ENCODE measurements at places on chromosomes 7 and 10.
A peak's percentile ranks its signal among the peaks of the same experiment; 100 is the strongest.

GRCh38 chr10:5206799-5207198, 10.2 kb downstream of the AKR1C4 start:
- DNase-seq, result no peak
- peaks cover 18% of the 10 kb centered on the region for H3K27me3 ChIP-seq
- H3K27ac ChIP-seq, result no peak overlapping the region
- no peaks in the 10 kb centered on the region for H3K36me3 ChIP-seq
- H3K4me1 ChIP-seq, result no peaks in the 10 kb centered on the region
- no peak overlapping the region for H3K4me3 ChIP-seq

- H3K4me3 ChIP-seq, result no peak overlapping the region
- no peak overlapping the region for H3K27ac ChIP-seq
- H3K27me3 ChIP-seq, result no peaks in the 10 kb centered on the region
- DNase-seq, result no peak
- H3K4me1 ChIP-seq, result no peaks in the 10 kb centered on the region
- H3K36me3 ChIP-seq, result peaks cover 38% of the 10 kb centered on the region
Measured at GRCh38 chr7:139271718-139272628, 40.9 kb downstream of the UBN2 start.

DNA sequence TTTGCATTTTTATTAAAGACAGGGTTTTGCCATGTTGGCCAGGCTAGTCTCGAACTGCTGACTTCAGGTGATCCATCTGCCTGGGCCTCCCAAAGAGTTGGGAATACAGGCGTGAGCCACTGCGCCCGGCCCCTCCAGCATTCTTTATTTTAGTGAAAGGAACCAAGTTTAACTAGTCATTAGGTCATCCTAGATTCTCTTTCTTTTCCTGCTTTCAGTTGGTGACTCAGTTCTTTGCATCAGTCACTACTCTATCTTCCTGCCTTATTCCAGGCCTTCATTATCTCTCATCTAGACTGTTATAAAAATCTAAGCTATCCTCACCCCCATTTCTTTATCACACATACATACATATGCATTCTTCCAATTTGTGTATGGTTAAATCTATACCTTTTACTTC, 63.7 kb downstream of the PRSS58 start:
- no peaks in the 10 kb centered on the region for H3K4me1 ChIP-seq
- no peak overlapping the region for H3K4me3 ChIP-seq
- DNase-seq, result no peak
- no peaks in the 10 kb centered on the region for H3K36me3 ChIP-seq
- H3K27ac ChIP-seq, result no peak overlapping the region

DNA sequence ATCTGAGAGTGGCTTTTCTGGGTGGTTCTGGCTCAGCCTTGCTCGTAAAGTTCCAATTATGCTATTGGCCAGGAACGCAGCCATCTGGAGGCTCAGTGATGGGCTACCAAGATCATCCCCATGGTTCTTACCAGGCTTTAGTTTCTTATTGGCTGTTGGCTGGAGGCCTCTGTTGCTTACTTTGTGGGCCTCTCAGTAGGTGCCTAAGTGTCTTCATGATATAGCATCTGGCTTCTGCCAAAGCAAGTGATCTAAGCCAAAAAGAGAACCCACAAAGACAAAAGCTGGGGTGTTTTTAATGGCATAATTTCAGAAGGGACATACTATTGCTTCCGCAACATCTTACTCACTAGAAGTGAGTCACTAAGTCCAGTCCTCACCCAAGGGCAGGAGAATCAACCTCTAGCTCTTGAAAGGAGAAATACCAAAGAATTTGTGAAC, 132.0 kb upstream of the MDFIC start:
- H3K27ac ChIP-seq, result no peak overlapping the region
- peaks cover 22% of the 10 kb centered on the region for H3K27me3 ChIP-seq
- no peak overlapping the region for H3K4me3 ChIP-seq

DNA sequence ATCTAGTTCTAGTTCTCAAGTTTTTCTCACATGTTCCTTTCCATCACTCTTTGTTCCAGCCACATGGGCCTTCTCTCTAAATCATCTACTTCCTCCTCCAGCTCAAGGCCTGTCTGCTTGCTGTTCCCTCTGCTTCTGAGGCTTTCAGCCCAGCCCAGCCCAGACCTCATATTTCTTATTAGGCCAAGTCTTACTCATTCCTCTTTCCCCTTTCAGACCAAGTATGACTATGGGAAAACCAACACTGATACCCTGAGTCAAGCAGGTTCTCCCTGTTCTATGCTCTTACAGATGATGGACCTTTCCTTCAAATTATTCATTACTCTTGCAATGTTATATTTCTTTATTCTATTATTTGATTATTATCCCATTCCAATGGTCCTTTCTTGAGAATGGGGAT, 80.3 kb upstream of the SEM1 start:
- no peaks in the 10 kb centered on the region for H3K4me1 ChIP-seq
- no peak overlapping the region for H3K4me3 ChIP-seq
- DNase-seq, result no peak

DNA sequence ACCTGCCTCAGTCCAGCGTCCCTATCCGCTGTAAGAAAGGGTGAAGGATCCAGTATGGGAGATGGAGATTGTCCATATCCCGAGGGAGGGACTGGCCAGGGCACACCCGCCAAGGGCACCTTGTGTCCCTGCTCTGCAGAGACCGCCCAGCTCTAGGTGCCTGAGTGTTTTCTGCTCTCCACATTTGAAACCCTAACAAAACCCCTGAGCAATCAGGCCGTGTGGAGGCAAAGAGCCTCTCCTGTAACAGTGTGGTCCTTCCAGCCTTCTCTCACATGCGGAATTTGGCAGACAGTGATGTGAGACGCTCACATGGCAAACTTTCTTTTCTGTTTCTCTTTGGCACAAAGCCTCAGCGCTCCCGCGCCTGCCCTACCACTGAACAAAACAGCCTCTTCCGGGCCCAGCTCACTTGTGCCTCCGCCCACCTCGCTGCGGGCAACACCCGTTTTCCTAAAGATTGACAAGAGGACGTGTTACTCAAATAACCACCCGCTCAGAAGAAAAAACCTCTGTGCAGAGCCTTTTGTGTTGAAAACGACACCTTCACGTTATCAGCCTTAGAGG, 514.8 kb downstream of the DNAJB6 start:
- no peak for DNase-seq
- H3K36me3 ChIP-seq, result no peaks in the 10 kb centered on the region
- H3K27me3 ChIP-seq, result peaks cover 25% of the 10 kb centered on the region
- H3K4me1 ChIP-seq, result peaks cover 8% of the 10 kb centered on the region
- H3K4me3 ChIP-seq, result peak overlapping the region; percentile 66
